Cardiac septum (tissue), 1 donor: ENCODE measurements at places on chromosomes 4 and X. TPM values are rescaled to one million over a fixed set of nuclear protein-coding genes. Genes with fewer than 3 reads are reported as not detected.

- DNase-seq, result no peak
Observed at GRCh38 chr4:126718136-126718535, 914.6 kb upstream of the INTU start.

DNA sequence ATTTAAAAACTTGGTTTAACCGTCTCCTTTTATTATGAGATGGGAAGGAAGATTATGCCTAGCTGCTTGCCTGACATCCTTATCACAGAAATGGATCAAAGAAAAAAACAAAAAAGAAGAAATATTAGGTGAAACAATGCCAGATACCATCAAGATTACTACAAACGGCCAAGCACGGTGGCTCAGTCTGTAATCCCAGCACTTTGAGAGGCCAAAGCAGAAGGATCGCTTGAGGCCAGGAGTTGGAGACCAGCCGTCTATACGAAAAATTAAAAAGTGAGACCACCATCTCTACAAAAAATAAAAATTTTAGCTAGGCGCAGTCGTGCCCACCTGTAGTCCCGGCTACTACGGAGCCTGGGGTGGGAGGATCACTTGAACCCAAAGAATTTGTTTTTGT, 2.3 kb downstream of the FRYL start:
- no peak for DNase-seq

DNA sequence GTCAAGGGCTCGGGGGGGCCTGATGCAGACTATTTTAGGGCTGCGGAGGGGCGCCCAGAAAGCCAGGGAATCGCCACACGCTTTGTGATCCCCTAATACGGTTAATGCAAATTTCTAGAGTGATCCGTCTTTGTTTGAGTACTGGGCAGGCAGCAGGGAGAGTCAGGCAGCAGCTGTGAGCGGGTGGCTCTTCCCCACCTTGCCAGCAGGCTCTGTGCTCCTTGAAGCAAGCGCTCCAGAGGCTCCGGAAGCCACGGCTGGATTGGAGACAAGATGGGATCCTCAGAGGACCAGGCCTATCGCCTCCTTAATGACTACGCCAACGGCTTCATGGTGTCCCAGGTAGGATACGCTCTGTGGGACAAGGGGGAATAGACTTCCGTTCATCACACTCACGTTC, at the start of gene ASMT:
Gene ASMT, plus strand, starts transcription at position 133 of the 400 bp plus-strand sequence. Its CDS starts 141 bp downstream, at position 274.
- DNase-seq, result no peak

- no peak for DNase-seq
Observed at GRCh38 chr4:39855909-39856512, 121.7 kb downstream of the PDS5A start.

DNA sequence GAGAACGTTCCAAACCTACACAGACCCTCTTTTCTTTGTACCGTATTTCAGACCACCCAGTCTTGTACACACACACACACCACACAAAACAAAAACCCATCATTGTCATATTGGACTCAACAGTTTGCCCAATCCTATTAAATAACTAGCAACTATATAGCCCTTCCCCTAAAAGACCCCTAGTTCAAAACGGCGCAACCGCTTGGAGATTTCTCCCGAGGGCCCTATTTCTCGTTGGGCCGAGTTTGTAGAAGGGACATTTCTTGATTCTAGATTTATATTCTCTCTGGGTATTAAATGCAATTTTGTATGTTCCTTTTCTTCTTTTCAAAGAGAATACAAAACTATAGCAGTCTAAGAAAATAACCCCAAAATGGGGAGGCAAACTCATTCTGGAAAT, 547 bp upstream of the PDGFRA start:
- DNase-seq, result no peak

ARHGAP36 gene
- total RNA-seq, result 0.24 TPM

ALB gene
- not detected for total RNA-seq

UGT2B11 gene
- not detected for total RNA-seq

SH2D1A gene
- 0.19 TPM for total RNA-seq
